RWPE1 (cell line): ENCODE measurements at places on chromosomes 4 and X.
A peak's percentile ranks its signal among the peaks of the same experiment; 100 is the strongest.

DNA sequence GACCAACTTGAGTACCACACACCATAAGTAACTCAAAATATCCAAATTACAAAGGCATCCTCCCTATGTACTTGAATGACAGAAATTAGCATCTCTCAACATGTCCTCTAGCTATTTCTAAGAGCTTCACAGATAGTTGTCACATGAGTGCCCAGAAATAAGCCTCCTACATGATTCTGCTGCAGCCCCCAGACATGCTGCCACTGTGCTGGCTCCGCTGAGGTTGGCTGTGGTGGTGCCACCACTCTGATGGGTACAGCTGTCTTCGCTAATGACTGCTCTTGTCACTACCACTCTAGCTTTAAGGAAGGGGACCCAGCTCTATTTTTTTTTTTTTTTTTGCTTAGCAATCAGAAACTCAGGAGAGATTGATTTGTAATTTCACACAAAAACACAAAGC is 256.0 kb downstream of the GRXCR1 start:
- no peak for DNase-seq

- DNase-seq: no peak
Observed at GRCh38 chr4:11069083-11069482, 359.6 kb downstream of the HS3ST1 start.

GRCh38 chr4:55546506-55546755 is 278 bp downstream of the CLOCK start:
- no peak for DNase-seq

- no peak for DNase-seq
Observed at GRCh38 chrX:115576676-115577075, 15.7 kb downstream of the PLS3 start.

GRCh38 chrX:129065895-129066294 is 457.4 kb downstream of the SMARCA1 start:
- no peak for DNase-seq

GRCh38 chrX:133602881-133603280 is 187.6 kb upstream of the GPC4 start:
- DNase-seq: no peak

DNA sequence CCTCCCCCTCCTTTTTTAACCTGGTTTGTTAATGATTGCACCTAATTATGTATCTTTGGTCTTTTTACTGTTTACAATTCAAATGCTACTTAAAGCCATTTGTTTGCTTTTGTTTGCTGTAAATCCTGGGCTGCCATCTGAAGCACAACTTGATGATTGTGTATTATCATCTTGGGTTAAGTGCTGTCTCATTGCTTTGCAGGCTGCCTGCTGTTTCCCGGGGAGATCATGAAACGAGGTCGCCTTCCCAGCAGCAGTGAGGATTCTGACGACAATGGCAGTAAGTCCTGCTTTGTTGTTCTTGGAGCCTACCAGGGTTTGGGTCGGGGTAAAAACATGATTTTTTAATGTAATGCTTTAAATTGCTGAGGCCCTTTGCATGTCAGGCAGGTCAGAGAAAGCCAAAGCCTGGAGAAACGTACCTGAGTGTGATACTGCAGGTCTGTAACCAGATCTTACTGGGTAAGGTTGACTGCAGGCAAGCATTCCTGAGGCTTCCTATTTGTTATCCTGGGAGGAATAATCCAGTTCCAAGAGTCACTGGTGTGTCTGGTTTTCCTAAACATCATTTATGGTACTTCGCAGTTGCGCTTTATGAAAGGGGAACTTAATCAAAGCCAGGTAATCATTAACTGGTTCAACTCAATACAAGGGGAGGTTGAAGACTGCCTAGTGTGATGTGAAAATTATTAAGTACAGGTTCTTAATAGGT is 22.2 kb downstream of the JADE1 start:
- DNase-seq: no peak

- DNase-seq: no peak
Observed at GRCh38 chrX:150196285-150196684, 166.8 kb upstream of the MAMLD1 start.

DNA sequence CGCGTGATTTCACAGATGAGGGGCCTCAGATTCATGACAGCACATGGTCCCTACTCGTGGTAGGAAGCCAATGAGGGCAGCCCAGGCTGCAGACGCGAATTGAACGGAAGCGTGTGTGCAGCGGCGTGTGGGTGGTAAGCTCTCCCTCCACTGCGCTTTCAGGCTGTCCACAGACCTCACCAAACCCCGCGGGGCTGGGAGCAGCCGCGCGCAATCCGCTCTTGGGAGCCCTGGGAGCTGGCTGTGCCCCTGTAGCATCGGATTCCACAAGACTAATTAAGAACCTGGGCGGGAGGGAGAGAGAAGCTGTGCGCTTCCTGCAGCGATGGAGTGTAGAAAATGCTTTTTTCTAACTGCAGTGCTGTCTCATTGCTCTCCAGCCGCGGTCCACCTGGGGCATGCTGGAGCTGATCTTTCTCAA is 134.9 kb downstream of the STOX2 start:
- DNase-seq: no peak

DNA sequence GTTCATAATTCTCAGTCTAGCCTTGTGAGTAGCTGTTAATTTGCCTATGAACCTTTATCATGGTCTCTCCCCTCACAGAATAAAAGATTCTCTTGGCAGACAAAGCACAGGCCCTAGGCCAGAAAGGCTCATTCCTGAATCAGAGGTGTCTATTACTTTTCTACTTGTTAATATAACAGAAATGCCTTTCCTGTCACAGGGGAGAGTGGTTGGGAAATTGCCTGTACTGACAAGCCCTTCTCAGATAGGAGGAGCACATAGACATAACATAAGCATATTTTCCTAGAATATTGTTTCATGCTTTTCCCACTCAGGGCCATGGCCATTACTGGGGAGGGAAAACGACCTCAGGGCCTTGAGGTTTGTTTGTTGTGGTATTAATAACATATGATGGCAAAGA is 308.3 kb downstream of the BMPR1B start:
- DNase-seq: peak; percentile 34

- DNase-seq: no peak
Observed at GRCh38 chrX:41512394-41512793, 65.3 kb downstream of the NYX start.

DNA sequence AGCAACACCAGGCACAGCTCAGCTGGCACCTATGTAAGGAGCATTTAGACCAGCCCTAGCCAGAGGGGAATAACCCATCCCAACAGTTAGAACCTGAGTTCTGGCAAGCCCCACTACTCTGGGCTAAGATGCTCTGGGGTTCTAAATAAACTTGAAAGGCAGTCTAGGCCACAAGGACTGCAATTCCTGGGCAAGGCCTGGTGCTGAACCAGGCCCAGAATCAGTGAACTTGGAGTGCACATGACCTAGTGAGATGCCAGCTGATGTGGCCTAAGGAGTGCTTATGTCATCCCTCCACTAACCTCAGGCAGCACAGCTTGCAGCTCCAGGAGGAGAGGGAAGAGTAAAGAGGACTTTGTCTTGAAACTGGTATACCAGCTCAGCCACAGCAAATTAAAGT is 7.6 kb upstream of the PRRG3 start:
- DNase-seq: no peak

DNA sequence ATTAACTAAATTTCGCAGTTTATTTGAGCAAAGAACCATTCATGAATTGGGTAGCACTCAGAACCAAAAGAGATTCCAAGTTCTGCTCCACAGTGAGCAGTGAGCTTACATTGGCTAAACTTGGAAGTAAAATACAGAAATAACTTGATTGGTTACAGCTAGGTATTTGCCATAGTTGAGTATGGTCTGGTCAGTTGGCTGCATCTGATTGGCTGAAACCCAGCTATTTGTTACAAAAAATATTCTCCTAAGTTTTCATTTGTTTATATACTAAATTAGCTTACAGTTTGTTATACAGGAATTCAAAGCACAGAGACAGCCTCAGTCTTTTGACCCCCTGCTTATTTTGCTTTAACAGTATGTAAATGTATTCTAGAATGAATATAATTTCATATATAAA is 215.1 kb downstream of the RELL1 start:
- no peak for DNase-seq

DNA sequence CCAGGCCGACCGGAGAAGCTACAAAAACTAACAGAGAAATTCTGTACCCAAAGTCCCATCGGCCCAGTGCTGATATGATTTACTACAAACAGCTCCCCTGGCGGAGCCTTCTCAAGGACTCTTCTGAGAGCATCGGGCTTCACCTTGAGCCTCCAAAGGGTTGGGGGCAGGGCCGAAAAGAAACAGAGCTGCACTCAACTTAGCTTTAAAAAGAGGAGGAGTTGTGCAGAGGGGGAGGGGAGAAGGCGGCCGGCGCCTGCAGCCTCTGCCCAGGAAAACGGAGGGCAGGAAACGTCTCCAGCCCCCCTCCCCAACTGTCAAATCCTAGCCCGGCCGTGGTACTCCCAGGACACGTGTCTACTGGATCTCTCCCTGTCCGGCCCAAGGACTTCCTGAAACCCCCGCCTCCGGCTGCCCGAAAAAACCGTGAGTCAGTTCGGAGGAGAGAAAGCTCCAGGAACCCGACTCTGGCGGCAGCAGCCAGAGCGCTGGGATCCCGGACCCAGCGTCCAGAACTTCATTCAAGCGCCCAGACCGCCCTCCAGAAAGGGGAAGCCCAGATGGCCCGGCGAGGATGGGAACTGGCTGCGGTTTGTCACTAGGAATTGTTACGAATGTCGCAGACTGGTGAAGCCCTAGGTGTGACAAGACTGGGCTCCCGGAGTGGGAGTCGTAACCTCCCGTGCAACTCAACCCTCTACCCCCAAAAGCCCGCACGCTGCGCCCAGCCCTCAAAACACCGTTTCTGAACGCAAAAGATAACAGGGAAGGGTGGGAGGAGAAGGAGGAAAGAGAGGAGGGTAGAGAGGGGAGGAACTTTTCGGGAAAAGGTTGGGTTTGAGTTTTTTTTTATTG is 973 bp downstream of the ADAMTS3 start:
- DNase-seq: peak; percentile 69

GRCh38 chrX:151081016-151081415 is 95.4 kb upstream of the GPR50 start:
- DNase-seq: no peak
